Fibroblast of lung (primary cell): ENCODE measurements at places on chromosomes 13 and 19.

GRCh38 chr19:16569609-16570320 is 2.5 kb downstream of the SLC35E1 start:
- no peak for DNase-seq

GRCh38 chr19:38039966-38040365 is 133.0 kb downstream of the SIPA1L3 start:
- peak; percentile 75 for DNase-seq

GRCh38 chr19:6213266-6213595 is 66.5 kb downstream of the MLLT1 start:
- DNase-seq, result no peak

GRCh38 chr19:48424694-48425219 is 21.0 kb upstream of the GRWD1 start:
- peak; percentile 39 for DNase-seq

DNA sequence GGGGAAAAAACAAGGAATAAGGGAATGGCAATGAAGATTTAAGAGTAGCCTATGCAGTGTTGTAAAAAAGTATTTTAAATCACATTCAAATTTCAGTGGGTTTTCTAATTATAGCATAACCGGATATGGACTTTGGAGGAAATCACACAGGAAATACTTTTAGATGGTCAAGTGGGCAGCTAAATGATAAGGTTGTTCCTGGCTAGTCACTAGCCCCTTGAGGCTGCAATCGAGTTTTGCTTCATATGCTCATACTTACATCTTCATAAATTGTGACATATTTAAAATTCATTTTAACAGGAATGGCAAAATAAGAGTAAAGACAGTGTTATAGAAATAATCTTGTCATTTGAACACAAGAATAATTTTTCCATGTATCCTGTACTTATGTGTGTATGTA is 88.9 kb downstream of the WDFY2 start:
- DNase-seq, result no peak

DNA sequence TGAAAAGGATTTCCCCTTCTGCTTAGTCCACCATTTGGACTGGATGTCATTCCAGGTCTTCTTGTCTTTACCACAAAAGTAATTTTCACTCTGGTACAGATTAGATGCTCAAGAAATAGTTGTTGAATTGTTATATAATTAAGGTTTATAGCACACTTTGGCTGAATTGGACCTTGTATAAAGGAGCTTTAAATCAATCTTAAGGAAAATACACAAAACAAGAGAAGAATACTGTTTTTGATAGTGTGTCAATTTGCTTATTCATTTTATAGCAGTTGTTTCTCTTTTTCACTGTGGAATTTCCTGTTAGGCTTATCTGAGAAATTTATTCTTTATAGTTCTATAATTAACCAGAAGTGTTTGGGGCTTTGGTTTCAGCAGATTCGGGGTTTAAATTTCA is 62.7 kb upstream of the TDRD3 start:
- no peak for DNase-seq

DNA sequence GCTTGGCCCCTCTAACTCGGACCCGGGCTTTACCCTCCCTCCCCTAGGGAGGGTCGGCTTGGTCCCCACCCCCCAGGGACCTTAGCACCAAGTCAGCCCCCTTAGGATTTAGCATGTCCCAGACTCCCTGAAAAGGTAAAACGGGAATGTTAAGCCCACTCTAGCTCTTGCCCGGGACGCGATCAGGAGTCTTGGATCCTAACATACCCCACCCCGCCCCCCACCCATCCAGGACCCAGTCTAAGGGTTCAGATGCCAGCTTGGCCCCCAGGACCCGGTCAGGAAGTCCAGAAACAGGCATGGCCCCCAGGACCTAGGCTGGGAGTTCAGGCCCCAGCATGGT is 437 bp downstream of the EPOR start:
- DNase-seq, result no peak

DNA sequence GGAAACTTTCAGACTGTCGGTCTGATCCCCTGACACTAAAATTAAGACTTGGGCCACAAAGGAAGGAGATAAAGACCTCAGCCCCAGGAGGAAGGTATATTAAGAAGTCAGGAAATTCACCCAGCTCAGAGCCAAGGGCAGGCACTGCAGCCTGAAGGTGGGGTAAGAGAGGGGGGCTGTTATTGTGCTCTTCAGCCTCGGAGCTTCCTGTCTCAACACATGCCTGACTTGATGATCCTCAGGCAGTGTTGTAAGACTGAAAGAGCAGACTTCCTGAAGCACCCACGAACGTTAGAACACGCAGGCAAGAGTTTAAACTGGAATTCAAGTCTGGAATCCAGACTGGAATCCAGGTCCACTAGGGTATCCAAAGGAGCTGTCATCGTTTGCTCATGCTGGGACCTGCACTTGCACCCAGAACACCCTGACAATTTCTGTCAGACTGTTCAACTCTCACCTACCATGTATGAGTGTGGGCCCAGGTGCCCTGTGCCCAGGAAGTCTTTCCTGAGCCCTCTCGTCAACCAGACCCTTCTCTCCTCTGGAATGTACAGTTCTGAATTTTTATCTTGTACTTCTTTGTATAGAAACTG is 10.7 kb upstream of the FLT1 start:
- DNase-seq, result no peak

GRCh38 chr13:62337109-62337880 is 921.6 kb upstream of the PCDH20 start:
- DNase-seq, result no peak

GRCh38 chr13:80214521-80214991 is 126.4 kb downstream of the SPRY2 start:
- peak; percentile 53 for DNase-seq

DNA sequence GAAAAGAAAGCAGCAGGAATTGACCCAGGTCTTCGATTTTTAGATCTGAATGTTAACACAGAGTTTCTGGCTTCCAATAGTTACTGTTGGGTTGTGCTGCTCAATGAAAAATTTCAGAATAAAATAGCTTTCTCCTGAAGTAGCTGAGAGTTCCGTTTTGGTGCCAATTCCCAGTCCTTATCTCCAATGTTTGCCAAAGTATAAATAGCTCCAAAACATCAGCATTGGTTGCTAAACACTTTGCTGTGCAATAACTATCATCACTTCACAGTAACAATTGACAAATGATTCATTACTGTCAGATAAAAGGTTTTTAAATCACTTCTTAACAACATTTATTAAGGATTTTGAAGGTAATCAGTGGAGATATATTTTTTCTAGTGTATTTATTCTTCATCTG is 446.0 kb downstream of the PCDH20 start:
- DNase-seq, result no peak

DNA sequence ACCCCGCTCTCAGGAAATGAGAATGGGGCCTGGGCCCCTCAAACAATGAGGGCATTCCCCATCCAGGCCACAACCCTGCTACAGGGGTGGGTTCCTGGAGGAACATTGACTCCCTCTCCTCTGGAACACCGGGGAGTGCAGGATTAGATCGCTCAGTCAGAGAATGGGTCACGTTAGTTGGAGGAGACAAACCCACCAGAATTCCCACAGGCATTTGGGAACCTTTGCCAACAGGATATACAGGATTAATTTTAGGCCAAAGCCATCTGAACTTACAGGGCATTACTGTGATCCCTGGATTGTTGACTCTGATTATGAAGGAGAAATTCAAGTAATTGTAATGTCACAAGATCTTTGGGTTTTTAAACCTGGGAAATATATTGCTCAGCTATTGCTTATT is 2.6 kb downstream of the ERVK3-1 start:
- DNase-seq, result no peak

- DNase-seq, result peak; percentile 90
These were observed 13.2 kb downstream of the LNX2 start for GRCh38 chr13:27607125-27607524.

- DNase-seq, result no peak
These were observed at the start of gene GNA15 for GRCh38 chr19:3135961-3136683. Gene GNA15, plus strand, starts transcription at chr19:3136033. Its CDS starts 418 bp downstream, at chr19:3136451.

DNA sequence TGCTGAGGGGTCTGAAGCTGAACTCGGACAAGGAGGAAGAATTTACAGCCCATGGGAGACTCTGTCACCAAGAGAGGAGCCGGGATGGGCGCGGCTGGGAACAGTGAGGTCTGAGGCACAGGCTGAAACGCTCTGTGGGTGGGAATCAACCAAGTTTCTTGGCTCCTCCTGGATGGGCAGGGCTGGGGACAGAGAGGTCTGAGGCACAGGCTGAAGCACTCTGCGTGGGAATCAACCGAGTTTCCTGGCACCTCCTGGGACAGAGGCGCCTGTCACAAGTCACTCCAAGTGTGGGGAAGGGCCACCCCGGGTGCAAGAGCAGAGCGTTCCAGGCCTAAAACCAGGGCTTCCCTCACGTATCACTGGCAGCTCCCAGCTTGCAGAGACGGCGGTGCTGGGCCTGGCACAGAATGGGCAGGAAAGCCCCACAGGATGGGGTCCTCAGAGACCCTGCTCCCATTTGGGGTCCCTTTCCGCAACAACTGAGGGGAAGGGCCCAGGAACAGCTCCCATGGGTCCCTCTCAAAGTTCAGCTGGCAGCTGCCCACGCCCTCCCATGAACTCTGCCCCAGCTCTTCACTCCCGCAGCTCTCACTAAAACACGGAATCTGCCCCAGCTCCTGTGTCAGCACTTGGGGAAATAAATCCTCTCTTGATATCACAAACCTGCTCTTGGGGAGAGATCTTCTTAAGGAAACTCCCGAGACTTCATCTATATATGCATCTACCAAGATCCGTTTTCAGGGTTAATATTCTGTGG is 18.5 kb downstream of the AP3D1 start:
- no peak for DNase-seq
